ENCODE measurements at places on chromosomes 1 and 21.
A peak's percentile ranks its signal among the peaks of the same experiment; 100 is the strongest.

DNA sequence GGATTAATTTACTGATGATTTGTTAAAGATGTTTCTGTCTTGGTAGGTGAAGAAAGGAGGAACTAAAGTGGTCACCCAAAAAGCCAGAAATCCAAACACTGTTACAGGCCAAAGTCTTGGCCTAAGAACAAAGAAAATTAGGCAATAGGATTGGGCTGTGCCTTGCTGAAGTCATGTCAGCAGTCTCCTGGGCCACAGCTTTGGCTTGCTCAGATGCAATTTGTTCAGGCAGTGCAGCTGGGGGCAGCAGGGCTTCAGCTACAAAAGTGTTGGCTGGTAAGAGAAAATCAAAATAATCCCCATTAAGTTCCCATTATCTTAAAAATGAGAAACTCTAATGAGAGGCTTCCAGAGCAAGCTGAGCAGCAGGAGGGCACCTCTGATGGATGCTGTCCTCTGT, 14.0 kb upstream of the RAP1A start:
- DNase-seq, result no peak

DNA sequence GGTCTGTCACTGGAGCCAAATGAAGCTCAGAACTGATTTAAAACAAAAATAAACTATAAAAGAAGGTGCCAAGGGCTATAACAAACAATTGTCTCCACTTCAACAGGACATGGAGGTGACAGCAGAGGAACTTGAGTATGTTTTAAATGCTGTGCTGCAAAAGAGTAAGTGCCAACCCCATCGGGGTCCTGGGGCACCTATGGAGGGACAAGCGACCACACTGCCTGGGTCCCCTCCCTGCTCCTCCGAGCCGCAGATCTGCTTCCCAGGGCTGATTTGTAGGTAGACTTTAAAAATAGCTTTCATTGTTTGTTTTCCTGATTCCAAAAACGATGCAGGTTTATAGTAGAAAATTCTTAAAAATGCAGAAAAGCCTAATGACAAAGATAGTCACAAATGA, 42.8 kb downstream of the CAPN9 start:
- no peak for DNase-seq

- no peak for DNase-seq
Measured at GRCh38 chr1:108592030-108592759, 32.3 kb downstream of the EEIG2 start.

GRCh38 chr1:64061430-64062104, 141.9 kb upstream of the UBE2U start:
- peak; percentile 82 for DNase-seq

DNA sequence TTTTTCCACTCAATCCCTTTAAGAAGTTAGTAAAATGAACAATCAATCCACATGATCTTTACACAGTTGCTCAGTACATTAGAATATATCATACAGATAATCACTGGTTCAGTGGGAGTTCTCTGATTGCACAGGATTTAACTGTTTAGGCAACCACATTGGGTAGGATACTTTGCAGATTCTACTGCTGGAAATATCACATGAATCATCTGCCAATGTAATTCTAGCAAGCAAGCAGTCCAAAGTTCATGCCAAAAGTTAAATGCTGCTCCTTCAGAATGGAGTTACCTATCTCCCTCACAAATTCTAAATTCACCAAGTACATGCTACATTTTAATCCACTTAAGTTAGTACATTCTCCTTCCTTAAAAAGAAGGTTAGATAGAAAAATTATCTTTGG, 52.4 kb downstream of the NEGR1 start:
- DNase-seq, result no peak

- DNase-seq, result no peak
Measured at GRCh38 chr1:151975311-151976014, 18.2 kb downstream of the S100A10 start.

- no peak for DNase-seq
Measured at GRCh38 chr1:22296701-22297591, 154.0 kb upstream of the WNT4 start.

DNA sequence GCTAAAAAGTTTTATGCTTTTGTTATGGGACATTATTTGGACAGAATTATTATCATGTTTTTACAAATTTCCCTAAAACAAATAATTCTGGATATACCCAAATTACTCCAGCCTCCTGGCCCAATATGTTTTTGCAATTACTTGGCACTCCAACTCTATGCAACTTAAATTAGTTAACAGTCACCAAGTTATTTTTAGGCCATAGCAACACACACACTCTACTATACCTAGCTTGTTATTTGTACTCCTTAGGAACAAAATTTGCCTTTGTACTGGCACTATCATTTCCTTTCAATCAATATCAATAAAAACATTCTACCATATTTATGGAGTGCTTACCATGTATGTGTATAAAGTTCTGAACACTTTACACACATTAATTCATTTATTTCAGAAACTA, 7.7 kb downstream of the DUSP10 start:
- no peak for DNase-seq

GRCh38 chr1:112532064-112532463, 23.3 kb downstream of the WNT2B start:
- DNase-seq, result no peak

DNA sequence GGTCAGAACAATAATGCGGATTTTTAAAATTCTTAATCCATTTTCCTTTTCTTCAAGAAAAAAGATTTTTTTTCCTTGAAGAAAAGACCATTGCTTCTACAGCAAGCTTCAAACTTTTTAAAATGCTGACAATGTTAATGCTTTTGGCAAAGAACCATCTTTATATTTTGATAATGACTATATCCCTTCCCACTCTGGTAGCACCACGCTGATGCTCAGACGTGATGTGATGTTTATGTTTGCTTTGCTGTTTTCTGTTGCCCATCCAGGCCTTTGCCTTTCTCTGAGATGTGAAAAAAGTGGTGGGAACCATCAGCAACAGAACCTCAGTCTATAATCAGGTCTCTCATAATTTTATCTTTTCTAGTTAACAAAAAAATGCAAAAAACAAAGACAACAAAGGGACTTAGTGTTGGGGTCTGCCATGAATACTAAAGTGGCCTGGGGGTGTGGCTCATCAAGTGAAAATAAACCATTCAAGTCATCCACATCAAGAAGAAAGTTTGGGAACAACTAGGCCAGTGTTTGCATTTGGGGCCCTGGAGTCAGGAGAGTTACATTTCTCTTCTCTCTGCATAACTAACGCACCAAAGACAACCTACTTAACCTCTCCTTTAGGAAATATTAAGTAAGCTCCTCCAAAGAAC, 244.6 kb upstream of the DMRTA2 start:
- no peak for DNase-seq

- DNase-seq, result no peak
Measured at GRCh38 chr1:5623399-5623798, 368.8 kb downstream of the NPHP4 start.

GRCh38 chr1:87334351-87335174, 5.9 kb downstream of the LMO4 start:
- peak; percentile 88 for DNase-seq

DNA sequence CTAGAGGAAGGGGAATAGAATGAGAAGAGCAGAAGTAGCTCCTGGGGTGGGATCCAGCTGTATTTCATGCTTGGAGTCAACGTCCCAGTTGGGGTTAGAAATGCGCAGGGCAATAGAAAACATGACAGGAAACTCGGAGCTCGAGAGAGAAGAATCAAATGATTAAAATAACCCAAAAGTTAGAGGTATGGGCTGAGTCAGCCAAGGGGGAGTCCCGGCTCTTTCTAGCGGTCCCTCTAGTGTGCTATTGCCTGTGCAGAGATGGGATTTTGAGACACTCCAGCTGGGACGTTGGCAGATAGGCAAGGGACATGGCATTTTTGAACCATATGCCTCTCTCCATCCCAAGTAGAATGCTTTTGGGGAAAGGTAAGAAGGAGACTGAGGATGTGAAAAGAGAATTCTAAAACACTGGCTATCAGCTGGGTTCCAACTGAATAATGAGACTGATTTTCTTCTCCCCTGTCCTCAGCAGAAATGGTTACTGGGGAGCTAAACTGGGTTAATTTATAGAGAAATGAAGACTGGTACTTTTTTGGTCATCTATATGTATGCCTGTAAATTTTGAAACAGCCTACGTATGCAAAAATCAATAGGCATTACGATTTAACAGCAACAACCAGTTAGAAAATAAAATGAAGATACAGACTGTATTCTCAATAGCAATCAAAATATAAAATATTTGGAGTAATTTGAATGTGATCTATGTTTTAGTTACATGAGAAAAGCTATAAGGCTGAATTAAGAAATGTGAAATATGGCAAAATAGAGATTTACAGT, 7.0 kb upstream of the VPS26C start:
- no peak for DNase-seq

DNA sequence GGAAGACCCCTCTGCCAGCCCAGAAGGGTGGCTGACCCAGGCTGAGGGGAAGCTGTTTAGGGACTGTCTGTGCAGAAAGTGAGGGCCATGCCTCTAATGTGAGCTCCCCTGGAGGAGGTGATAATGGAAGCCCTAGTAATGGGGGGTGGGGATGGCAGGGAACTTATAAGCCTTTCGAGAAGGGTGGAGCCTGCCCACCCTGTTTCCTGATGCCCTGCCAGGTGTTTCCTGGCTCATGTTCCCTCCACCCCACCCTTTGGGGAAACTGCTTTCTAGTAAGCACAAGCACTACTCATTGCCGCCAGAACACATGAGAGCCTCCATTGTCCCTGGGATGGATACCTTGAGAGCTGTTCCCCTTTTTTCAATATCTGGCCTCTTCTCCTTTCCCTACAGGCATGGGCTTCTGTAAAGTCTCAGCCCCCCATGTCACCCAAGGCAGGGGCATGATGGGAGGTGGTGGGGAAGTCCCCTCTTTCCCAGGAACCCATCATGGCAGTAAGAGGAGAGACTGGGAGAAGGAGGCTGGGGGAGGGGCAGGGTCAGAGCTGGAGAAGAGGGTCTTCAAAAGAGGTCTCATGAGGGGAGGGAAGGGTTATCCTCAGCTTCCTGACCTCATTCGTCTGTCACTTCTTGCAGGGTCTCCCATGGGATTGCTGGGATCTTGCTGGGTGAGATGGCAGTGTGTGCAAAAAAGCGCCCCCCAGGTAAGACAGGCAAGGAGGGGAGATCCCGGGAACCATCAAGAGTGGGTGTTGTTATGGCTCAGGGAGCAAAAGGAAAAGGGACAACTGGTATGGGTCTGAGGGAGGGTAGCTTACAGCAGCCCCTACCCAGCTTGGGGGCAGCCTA, 2.4 kb downstream of the ATP8B2 start:
- DNase-seq, result peak; percentile 8

- peak; percentile 71 for DNase-seq
Measured at GRCh38 chr1:14778898-14779865, 180.7 kb downstream of the KAZN start.
